ENCODE measurements at places on chromosomes 13 and 19. TPM values are rescaled to one million over a fixed set of nuclear protein-coding genes. Genes with fewer than 3 reads are reported as not detected.

CERS4 gene
- polyA plus RNA-seq = 53.1 TPM

GRCh38 chr13:35850569-35850968, 280.6 kb downstream of the DCLK1 start:
- DNase-seq = no peak

- peak; percentile 7 for DNase-seq
Observed at GRCh38 chr13:23212671-23213070, 31.9 kb downstream of the SGCG start.

GRCh38 chr19:40815223-40815622, 16.2 kb downstream of the EGLN2 start:
- no peak for DNase-seq

DNA sequence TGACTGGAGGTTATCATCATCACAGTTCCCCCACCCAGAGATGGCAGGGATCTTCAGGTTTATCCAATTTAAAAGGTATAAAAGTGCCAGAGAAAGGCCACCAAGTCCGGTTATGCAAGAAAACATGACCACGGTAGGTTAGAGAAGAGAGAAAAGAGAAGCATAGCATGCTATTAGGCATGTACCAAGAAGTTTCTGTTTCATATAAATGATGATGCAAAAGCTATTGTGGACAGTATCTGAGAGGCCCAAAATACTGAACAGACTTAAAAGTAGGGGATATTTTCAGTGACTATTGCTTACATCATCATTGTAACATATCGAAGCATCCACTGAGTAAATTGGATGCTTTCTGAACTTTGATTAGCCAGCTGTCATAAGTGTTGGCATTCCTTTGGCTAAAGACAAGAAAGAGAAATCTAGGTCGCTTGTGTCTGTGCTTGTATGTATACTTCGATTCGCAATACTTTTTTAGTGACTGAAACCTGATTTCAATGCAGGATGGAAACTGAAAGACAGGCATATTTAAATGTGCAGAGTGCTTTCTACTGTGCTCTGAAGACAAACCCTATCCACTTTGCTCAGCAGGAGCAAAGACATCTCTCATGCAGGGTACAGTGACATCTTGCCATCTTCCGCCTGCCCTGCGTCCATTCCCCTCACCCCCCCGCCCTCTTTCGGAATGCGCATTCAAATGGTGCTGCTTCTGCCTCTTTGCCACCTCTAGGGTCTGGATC, 180.3 kb downstream of the SHISA2 start:
- DNase-seq = no peak

Data from right lung (tissue), 10 donors.